ENCODE measurements at places on chromosomes 13 and 19.

GRCh38 chr19:50333235-50333736 lies 4.1 kb upstream of the KCNC3 start:
- peak; percentile 75 for DNase-seq

DNA sequence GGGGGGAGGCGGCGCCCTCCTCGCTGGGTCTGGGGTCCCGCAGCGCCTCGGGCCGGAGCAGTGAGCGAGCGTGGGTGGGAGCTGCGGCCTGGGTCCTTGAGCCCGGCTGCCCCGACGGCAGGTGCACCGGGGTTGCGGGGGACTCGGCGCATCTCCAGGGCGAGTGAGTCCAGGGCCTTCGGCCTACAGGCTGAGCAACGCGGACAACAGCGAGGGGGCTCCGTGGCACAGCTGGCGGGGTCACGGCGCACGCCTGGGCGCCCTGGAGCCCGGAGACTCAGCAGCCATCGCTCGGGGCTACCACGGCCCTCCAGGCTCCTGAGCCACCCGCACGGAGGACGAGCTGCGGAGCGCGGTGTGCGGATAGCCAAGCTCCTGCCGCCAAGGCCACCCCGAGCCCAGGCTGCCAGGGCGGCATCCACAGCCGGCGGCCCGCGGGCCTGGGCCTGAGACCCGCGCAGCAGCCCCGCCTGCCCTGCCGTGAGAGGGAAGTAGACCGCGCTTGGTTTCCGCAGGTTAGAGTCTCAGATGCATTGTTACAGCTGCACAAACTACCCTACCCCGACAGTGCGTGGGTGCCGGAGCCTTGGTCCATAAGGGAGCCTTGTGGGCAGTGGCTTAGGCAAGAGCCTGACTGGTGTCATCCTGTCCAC lies 253.9 kb upstream of the SGCG start:
- DNase-seq: no peak

GRCh38 chr19:47096721-47097120 lies 16.9 kb downstream of the ZC3H4 start:
- DNase-seq: no peak

DNA sequence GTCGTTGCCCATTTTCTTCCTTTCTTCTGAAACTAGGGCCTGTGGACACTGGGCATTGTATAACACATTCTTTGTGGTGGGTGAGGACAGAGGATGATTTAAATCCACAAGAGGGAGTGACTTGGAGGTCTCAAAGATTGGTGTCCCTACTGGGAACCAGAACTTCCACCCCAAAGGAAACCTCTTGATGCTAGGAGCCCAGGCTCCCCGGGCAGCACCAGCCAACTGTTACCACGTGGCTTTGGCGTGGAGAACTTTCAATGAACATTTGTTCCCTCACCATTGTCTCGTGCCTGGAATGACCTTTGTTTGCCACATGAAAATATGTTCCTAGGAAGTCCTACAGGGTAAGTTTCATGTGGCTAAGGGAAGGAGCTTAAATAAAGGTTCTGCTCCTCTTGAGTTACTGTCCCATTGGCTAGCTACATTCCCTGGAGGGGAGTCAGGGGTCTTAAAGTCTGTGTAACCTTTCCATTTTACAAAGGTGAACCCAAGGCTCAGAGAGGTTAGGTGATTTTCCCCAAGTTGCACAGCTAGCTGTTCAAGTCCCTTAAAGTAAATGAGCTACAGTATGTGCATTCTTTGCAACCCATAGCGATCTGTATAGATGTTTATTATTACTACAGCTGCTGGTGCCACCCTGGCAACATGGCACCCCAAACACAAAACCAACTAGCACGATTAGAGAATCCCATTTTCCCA lies 5.0 kb upstream of the CDX2 start:
- no peak for DNase-seq

GRCh38 chr13:57568865-57569264 lies 62.7 kb upstream of the PCDH17 start:
- no peak for DNase-seq

- no peak for DNase-seq
Measured at GRCh38 chr13:77579959-77580358, 44.5 kb downstream of the SCEL start.

DNA sequence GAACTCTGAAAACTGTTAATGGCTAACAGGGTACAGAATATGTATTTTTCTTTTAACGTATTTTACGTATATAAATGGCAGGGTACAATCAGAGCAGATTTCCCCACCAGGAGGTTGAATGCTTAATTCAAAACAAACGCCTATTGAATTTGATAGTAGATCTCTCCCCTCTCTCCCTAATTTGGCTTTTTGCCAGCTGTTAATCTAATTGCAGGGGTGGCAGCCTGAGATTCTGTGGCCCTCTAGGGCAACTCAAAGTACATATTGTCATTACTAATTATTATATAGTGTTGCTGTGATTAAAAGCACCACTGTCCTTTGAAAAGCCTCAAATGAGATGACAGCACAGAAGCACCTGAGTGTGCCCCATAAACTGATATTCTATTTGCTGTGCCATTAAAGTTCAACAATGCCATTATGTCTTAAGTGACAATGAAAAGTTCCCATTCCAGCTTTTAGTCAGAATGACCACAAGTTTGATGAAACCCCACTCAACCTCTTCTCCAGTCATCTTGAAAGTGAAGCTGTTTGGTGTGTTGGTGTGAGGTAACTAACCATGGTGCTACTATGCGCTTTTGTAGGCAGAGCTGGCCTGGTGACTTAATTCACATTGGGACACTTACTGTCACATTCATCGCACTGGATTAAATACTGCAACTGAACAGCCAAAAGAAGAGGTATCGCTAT lies 351.4 kb downstream of the KCNRG start:
- no peak for DNase-seq

- no peak for DNase-seq
Measured at GRCh38 chr19:57047743-57048142, 72.0 kb upstream of the USP29 start.

- no peak for DNase-seq
Measured at GRCh38 chr13:29905845-29906244, 55.4 kb upstream of the UBL3 start.

DNA sequence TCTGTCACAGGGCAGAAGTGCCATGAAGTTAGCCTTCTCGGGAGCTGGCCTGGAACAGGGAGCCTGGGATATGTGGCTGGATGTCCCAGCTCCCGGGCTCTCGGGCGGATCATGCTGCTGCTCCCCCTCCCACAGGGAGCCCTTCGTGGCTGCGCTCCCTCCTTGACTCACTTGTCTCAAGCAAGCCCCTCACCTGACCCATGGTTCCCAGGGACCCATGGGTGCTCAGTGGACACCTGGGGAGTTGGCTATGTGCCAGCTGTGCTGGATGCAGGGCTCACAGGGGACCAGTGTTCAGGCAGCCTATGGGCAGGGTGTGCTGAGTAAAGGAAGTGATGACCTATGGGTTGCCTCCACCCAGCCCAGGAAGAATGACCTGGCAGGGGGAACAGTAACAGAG lies 213.1 kb upstream of the SGCG start:
- DNase-seq: no peak

GRCh38 chr13:51912091-51912490 lies 50.3 kb downstream of the CCDC70 start:
- no peak for DNase-seq

DNA sequence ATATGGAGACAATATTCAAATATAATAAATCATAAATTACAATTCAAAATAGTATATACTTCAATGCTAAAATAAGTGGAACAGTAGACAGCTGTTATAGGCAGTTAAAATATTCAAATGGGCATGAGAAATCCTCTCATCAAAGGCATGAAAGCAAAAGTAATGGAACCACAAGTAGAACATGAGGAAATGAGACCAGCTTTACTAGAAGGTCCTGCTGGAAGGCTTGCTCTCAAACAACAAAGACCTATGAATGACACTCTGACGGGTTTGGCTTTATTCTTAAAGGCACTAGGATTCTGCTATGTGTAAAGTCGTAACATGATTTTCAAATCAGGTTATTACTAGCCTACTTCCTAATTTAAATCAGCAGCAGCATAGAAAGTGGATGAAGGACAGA lies 148.1 kb downstream of the VWA8 start:
- DNase-seq: no peak

GRCh38 chr13:94033830-94034642 lies 445.4 kb downstream of the DCT start:
- DNase-seq: no peak

GRCh38 chr13:41456768-41457588 lies at the start of gene RGCC:
Gene RGCC (plus strand): TSS chr13:41457550. CDS start chr13:41457708, 158 bp downstream.
- peak; percentile 91 for DNase-seq

- DNase-seq: no peak
Measured at GRCh38 chr19:32308431-32309077, 36.9 kb upstream of the ZNF507 start.

DNA sequence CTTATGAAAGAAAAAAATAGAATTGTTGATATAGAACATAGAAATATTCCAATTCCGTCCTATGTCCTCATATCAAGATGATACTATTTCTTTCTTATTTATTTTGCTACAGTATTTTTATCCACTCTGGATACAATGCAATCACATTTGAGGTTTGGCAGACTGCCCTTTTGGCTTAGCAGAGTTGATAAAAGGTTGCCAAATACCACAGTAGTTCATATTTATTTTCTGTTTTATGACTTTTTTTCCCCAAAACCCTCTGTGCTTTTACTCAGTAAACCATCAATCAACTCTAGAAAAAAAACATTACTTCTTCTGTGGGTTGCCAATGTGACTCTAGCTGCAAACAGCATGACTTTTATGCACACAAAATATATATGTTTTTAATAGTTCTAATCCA lies 424.5 kb downstream of the PCDH9 start:
- DNase-seq: no peak

DNA sequence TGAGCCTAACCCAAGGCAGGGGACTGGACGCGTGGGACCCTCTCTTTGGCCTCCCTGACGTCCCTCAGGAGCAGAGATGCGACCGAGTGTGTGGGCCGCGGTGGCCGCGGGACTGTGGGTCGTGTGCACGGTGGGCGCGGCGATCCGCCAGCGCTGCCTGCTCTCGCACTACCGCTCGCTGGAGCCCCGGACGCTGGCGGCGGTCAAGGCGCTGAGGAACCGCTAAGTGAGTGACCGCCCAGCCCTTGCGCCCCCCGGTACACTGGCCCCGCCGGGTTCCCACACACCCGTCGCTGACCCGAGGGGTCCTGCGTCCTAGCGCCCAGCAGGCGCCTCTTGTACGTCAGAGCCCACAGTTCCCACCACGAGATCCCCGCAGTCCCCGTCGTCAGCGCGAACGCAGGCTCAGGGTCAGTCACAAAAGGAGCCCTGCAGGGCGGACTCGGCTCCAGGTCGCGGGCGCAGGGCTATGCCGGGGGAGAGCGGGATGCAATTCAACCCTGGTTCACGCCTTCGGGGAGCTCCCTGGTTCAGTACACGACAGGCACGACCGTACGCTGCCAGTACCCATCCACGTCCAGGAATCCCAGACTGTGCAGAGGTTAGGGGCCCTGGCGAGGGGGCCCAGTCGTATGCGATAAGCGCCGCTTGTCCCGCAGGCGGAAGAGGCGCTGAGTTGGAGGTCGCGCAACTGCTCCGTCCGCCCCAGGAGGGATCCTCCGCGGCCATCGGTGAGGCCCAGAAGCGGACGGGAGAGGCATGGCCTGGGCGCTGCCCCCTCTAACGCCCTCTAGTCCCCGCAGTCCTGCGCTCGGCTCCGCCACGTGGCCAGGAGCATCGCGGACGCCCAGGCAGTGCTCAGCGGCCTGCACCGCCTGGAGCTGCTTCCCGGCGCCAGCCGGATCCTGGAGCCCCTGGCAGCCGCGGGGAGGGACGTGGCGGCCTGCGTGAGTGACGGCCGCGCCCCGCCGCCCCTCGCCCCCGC lies 3.6 kb upstream of the IFNL2 start:
- DNase-seq: no peak

DNA sequence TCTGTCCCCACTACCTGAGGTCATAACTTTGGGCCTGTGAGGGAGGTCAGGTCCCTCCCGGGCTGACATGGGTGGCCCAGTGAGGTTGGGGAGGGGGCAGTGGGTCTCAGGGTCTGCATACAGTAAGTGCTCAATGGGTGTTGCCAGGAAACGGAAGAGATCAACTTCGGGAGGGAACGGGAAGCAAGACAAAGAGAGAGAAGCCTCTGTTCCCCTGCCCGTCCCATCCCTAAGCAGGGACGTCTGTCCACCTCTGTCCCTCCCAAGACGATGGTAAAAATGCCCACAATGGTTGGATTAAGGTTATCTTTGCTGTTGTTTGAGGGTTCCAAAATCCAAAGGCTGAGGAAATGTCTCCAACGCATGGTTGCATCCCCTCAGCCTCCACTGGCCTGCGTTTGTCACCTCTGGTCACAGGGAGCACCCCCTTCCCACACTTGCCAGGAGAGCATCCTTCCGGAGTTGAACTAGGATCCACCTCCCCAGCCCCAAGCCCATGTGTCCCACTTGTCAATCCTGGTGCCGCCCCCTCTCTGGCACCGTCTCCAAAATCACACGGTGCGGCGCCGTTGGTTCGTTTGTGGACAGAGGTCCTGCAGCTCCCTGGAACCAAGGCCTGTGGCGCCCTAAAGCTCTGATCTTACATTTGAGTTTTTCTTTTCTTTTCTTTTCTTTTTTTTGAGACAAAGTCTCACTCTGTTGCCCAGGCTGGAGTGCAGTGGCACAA lies 774 bp upstream of the HOMER3 start:
- DNase-seq: no peak

- no peak for DNase-seq
Measured at GRCh38 chr19:12782174-12782423, 6.7 kb upstream of the HOOK2 start.

DNA sequence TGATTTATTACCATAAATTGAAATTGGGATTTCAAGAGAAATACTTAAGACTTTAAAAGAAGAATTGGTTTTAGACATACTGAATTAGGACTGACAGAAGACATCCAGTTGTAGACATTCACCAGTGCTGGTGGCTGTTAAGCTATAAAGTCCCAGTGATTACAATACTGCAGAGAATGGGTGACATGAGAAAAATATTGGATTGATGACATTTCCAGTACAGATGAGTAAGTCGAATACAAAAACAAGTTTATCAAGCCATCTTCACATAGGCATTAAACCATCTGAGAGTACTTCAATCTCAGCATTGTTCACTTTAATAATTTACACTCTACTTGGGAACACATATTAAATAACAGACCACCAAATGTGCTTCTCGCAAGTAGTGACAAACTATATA lies 66.8 kb downstream of the TBC1D4 start:
- no peak for DNase-seq

GRCh38 chr19:19145281-19145680 lies 7.0 kb upstream of the TMEM161A start:
- DNase-seq: no peak

- DNase-seq: no peak
Measured at GRCh38 chr19:14779151-14779550, 791 bp upstream of the ADGRE2 start.

- no peak for DNase-seq
Measured at GRCh38 chr13:95463531-95463930, 89.0 kb upstream of the CLDN10 start.

GRCh38 chr13:113219256-113219940 lies 10.0 kb downstream of the CUL4A start:
- DNase-seq: no peak

DNA sequence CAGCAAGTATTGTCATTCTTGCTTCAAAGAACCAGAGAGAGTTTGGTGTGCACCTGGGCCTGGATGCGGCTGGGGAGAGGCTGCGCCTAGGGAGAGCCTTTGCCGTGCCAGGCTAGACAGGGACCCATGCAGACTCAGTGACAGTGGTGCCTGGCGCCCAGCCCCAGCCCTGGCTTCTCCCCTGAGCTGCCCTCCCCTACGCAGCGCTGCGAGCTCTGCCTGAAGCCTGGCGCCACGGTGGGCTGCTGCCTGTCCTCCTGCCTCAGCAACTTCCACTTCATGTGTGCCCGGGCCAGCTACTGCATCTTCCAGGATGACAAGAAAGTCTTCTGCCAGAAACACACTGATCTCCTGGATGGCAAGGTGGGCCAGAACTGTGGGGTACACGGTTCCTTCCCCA lies 12.0 kb downstream of the KMT2B start:
- no peak for DNase-seq

GRCh38 chr13:22081430-22081829 lies 410.6 kb downstream of the FGF9 start:
- DNase-seq: no peak

Measured in stimulated activated CD4-positive, alpha-beta T cell treated with anti-CD3 and anti-CD28 coated beads, Interleukin-1b, Interleukin-23, amount 100 ng/mL, for 1 hour (primary cell).